ENCODE measurements at places on chromosomes 12 and 14.

GRCh38 chr12:110934093-110934852 lies 13.9 kb upstream of the MYL2 start:
- DNase-seq, result no peak

GRCh38 chr12:68287106-68287505 lies 33.7 kb upstream of the IL22 start:
- no peak for DNase-seq

DNA sequence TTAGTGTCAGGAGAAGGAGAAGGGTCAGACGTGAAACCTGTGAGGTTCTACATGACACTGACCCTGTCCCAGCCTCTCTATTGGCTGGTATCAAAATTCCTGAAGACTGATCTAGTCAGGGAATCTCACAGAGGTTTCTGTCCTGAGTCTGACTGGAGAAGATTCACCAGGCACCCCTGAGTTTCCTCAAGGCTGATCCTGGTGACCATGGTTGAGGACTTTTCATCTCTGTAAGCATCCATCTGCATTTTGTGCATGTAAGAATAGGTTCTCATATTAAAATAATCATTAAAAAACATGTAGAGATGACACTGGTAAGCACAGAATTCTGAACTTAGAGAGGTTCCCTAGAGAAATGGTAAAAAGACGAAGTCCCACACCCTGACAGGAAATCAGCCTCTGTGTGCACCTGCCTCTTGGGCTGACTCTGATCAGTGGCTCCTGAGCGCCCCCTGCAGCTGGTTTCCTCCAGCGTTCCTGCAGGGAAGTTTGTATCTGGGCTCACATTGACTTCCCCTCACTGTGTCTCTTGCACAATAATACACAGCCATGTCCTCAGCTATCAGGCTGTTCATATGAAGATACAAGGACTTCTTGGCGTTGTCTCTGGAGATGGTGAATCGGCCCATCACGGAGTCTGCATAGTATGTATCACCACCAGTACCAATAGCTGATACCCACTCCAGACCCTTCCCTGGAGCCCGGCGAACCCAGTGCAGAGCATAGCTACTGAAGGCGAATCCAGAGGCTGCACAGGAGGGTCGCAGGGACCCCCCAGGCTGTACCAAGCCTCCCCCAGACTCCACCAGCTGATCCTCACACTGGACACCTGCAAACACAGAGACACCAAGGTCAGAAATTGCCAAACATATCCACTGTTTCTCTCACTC lies 991.9 kb downstream of the TMEM121 start:
- peak; percentile 83 for DNase-seq

DNA sequence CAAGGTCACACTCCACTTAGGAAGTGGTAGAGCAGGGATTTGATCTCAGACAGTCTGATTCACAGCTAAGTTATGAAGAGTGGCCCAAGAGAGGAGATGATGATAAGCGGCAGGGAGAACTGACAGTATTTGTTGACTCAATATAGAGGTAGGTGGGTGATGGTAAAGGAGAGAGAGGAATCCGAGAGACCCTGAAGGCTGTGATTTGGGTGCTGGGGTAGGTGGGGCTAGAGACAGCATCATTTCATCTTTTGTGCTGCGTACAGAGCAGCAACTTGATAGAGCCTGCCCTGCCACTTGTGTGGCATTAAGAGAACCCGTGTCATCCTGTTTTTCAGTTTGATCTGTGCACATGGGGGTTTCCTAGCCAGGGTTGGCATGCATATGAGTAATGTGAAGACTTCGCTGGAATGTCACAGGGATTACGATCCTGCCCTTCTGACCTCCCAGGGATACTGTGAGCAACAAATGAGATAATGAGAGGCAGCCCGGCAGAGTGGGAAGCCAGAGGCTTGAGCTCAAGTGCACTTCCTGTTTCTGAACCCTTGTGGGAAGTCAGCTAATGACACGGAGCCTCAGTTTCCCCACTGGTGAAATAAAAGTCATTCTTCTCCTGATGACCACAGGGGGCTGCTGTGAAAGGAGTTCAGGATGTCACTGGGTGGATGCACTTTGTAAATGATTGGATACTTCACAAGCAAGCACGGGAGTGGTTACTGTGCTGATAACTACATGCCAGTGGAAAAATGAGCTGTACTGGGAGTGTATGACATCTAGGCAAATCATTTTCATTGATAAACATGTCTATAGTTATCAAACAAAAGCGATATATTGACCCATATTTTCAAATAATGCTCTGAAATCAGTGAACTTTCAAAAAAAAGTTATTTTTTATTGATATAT lies 59.5 kb upstream of the IGF1 start:
- DNase-seq, result no peak

DNA sequence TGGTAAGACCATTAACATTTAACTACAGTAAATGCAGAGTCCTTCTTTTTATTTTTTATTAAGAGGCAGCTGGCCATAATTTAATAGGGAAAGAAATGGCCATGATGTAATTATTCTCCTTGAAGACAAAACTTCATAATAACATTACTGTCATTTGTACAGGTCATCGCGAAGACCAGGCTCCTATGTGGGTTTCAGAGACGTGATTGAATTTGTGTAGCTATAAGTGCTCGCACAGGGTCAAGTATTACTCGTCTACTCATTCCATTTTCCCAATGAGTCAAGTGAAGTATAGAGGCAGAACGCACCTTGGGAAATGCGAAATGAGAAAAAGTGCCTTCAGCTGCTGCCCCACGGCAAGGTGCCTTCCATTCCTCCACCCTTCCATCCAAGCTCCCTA lies 40.4 kb downstream of the EGLN3 start:
- DNase-seq, result no peak

DNA sequence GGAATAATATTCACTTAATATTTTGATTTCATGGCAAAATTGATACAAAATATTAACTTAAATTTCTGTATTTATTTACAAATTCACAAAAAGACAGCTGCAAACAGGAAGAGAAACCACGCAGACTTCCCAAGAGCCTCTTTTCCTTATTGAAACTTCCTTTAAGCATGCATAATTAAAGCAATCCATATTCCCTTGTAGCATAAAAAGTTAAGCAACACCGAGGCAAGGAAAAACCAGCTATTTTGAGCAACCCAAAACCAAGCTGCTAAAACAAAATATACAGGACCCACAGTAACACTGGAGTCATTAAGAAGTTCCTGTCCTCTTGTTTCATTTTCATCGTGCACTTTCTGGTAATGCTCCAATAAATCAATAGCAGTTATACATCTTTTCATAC lies 58.0 kb downstream of the EEA1 start:
- no peak for DNase-seq

DNA sequence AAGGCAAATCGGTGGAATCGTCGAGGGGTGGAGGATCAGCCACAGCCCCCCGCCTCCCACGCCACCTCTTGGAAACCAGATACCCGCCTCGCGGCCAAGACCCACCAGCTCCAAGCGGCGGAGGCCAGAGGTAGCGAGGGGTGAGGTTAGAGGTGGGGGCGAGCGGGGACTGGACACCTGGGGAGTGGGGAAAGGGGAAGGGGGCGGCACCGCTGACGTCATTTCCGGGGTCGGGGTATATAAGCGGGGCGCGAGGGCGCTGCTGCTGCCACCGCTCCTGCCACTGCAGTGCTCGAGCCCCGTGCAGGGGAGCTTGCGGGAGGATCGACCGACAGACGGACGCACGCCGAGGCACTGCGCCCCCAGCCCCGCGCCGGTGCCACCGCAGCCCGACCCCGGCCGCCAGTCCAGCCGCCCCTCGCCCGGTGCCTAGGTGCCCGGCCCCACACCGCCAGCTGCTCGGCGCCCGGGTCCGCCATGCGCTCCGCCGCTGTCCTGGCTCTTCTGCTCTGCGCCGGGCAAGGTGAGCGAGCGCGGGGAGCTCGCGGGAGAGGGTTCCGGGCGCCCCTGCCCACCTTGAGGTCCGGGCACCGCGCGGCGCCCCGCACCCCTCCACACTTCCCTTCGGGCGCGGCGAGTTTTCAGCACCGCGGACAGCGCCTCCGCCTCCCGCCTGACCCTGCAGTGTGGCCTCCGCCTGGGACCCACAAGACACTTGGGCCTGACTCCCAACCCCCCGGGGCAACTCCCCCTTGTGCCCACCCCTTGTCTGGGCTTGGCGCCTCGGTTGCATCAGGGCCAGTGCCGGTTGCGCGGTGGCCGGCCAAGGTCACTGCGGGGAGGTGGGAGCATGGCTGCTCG lies at the start of gene CHGA:
Gene CHGA, plus strand, starts transcription at position 268 of the 861 bp plus-strand sequence. Its CDS starts 210 bp downstream, at position 478.
- DNase-seq, result peak; percentile 23

- no peak for DNase-seq
These were observed 425.7 kb downstream of the ATP23 start for GRCh38 chr12:58367041-58367440.

GRCh38 chr14:103115845-103116572 lies 7.3 kb upstream of the TNFAIP2 start:
- DNase-seq, result no peak

DNA sequence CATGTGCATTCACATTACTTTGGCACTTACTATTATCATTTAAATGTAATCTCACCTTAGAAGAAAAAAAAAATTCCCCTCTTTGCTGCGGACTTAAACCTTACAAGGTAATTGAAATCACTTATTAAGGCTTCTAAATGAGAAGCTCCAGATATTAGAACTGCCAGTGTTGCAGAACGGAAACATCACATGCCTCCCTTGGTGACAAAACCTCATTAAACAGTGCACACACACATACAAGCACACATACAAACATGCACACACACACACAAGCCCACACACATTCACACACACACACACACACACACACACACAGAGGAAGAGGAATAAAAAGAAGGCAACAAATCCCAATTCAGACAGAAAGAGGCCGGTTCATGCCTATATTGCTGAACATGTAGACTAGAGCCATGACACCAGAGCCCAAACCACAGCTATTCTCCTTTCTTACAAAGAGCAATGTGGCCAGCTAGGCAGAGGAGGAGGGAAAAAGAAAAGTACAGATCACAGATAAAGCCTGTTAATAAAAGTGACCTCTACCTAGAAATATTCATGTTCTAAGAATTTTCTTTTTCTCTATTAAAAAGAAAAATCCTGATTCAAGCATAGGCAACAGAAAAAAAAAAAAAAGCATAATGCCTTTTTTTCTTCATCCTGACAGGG lies 405.2 kb upstream of the FLRT2 start:
- DNase-seq, result no peak

- no peak for DNase-seq
These were observed 5.7 kb downstream of the PRKAB1 start for GRCh38 chr12:119673634-119674033.

DNA sequence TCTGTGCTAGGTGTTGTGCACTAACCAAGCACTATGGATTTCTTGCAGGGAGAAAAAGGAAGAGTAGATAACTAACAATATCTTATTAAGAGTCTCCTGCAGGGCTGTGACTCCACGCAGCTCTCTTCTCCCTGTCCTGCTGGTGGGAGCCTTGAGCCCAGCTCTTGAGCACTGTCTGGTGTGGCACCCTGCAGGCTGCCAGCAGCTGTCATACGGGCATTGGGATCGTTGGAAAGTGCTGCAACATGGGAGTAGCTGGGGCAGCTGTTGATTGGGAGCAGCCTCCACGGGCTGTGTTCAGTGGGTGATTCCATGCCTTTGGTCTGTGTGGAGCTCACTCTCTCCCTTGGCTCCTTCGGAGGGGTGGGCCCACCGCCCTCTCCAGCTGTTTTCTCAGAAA lies 125.3 kb downstream of the FBXL14 start:
- DNase-seq, result no peak

DNA sequence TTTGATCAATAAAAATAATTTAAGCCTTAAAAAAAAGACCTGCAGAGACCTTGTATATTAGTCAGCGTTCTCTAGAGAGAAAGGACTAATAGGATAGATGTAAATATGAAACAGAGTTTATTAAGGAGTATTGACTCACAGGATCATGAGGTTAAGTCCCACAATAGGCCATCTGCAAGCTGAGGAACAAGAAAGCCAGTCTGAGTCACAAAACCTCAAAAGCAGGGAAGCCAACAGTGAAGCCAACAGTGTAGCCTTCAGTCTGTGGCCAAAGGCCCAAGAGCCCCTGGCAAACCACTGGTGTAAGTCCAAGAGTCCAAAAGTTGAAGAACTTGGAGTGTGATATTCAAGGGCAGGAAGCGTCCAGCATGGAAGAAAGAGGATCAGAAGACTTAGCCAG lies 66.3 kb downstream of the TBX5 start:
- DNase-seq, result no peak

DNA sequence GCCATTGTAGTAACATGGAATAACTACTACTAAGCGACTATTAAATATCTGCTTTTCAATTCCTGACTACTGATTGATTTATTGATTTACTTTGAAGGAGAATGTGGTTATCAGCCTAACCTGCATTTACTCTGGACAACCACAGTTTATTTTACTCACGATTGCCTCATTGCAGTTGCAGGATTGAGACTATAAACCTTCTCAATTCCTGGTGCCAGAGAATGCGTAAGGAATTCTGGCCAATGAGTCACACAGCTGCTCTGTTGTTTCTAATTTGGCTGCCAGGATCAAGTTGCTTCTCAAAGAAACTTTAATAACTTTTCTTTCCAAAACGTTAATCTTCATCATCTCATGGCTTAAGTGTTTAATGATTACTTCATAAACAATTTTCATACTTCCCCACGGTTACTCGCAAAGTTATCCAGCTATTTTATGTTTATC lies 13.1 kb upstream of the TMTC1 start:
- DNase-seq, result no peak

- DNase-seq, result no peak
These were observed 71.0 kb upstream of the CFL2 start for GRCh38 chr14:34785223-34786006.

DNA sequence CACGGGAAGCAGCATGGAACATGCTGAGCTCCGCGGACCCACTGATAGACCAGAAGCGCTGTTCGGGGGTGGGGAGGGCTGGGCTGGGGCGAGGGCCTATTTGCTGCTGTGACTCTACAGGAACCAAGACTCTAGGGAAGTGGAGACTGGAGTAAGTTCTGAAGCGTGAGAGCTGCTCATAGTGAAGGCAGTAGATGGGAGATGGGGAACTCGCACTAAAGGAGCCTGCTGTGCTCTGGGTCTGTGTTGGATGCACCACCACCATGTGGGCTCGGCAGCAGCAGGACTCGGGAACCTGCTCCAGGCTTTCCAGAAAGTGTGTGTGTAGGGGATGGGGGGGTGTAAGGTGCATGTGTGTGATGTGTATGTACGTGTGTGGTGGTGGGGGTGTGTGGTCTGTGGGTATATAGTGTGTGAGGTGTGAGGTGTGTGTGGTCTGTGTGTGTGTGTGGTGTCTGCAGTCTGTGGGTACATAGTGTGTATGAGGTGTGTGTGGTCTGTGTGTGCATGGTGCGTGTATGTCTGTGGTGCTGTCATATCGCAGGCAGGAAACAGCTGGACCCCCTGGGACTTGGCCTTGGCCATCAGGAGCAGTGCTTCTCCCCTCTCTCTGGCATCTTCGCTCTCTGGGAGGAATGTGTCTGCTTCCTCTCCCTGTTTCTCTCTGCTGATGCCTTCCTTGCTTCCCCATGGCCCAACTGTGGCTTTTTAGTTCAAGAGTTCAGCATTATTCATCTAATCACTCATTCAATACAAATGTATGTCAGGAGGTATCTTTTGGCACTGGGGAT lies 378.9 kb downstream of the FUT8 start:
- no peak for DNase-seq

Measured in stimulated activated CD4-positive, alpha-beta T cell treated with anti-CD3 and anti-CD28 coated beads, Interleukin-4, amount 100 ng/mL, for 48 hours (primary cell).